ENCODE measurements at places on chromosomes 6 and 20. TPM values are rescaled to one million over a fixed set of nuclear protein-coding genes. Genes with fewer than 3 reads are reported as not detected.

- no peak for DNase-seq
Observed at GRCh38 chr20:63023936-63024571, 17.3 kb upstream of the BHLHE23 start.

DNA sequence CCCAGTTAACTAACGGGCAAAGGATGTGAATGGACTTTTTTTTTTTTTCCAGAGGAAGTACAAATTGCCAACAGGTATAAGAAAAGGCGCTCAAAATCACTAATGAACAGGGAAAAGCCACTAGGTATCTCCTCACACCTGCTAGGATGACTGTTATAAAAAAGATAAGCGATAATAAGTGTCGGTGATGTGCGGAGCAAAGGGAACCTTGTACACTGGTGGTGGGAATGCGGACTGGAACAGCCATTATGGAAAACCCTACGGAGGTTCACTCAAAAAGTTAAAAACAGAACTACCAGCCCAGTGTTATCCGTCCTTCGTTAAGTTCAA, 787 bp upstream of the RAB32 start:
- DNase-seq = no peak

DNA sequence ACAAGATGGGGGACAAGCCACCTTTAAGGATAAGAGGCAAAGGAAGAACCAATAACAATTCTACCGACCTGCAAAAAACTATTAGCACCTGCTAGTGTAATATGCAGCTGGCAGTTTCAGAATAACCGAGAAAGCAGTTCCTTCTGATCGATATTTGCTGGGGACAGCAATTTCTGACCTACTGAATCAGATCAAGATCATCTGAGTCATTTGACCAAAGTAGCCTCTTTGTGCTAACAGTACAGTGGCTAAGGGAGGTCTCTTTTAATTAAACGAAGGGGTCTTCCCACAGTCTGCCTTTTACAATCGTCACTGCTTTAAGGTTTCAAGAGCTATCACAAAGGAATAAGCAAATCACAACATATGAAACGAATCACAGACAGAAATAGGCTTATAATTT, 318.9 kb downstream of the BTBD9 start:
- DNase-seq = no peak

DNA sequence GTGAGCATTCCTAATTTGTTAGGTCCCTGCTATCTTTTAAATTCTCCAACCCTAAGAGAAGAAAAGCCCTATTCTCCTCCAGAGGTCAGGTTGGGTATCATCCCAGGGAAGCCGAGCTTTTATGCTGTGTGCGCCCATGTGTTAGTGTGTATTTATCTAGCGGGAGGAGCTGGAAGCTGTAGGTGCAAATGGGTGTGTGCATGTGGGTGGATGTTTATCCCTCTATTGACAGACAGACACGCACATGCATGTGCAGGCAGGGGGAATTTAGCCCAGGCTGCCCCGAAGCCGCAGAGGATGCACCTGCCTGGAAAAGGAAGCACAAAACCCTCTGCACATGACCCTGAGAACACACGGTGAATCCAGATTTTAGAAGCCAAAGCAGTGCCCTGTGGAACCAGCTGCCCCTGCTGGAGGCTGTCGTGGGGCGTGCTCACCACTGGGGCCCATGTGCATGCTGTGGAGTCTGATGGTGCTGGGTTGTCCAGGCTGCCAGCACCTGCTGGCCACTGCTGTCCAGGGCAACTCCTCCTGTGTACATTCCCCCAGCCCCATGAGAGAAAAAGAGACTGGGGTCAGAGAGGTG, 397.5 kb downstream of the TAF4 start:
- DNase-seq = no peak

- DNase-seq = no peak
Observed at GRCh38 chr6:46730921-46731461, 4.2 kb downstream of the PLA2G7 start.

DNA sequence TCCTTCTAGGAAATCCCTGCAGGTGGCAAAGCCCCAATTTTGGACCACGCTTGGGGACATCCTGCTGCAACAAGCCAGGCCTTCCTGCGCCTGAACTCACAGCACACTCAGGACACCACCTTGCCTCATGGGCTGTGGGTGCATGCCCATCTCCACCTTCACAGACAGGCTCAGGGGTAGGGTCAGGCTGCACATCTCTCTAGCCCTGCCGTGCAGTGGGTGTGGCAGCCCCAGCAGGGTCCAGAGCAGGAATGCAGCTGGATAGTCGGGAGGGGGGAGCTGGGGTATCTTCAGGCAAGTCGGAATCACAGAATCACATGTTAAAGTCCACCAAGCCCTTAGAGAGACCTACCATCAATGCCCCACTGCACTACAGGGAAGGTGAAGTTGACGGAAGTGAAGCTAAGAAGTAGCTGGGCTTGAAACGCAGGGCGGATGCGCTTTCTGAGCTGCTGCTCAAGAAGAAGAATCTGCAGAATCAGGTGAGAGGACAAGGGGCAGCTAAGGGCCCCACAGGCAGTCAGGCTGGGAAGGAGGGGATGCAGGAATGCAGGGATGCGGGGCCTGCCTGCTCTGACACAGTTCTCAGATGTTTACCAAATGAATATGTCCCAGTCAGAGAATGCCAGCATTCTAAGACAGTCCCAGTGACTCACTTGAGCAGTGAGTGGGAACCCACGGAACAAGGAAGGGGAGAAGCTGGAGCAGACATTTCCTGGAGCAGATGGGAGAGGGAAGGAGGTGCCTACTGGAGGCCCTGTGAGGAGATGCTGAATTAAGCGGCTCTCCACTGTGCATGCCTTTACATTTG, 11.3 kb downstream of the SERPINB6 start:
- DNase-seq = no peak

- DNase-seq = no peak
Observed at GRCh38 chr6:2529211-2529719, 221.5 kb downstream of the MYLK4 start.

LY6G6D gene
- not detected for total RNA-seq

SCRT2 gene
- total RNA-seq = not detected
